Urinary bladder (tissue), 4 donors: ENCODE measurements at places on chromosomes 1 and 21.

- no peak for DNase-seq
These were observed 63.9 kb downstream of the CD247 start for GRCh38 chr1:167454304-167454893.

- DNase-seq: no peak
These were observed 470.8 kb downstream of the AJAP1 start for GRCh38 chr1:5125208-5125607.

GRCh38 chr1:57341721-57342120 is 82.1 kb downstream of the DAB1 start:
- no peak for DNase-seq

GRCh38 chr1:177333936-177334595 is 163.3 kb downstream of the BRINP2 start:
- no peak for DNase-seq

- DNase-seq: no peak
These were observed 312.8 kb downstream of the HLX start for GRCh38 chr1:221192055-221192454.
